Daoy (cell line): ENCODE measurements at places on chromosomes 16 and 17. TPM values are rescaled to one million over a fixed set of nuclear protein-coding genes. Genes with fewer than 3 reads are reported as not detected.

Gene KRT32
- 0.06 TPM in 2 replicates for total RNA-seq

Gene TBX2
- 1.4 and 1.6 TPM in 2 replicates for total RNA-seq

- no peak for DNase-seq
Measured at GRCh38 chr16:22352140-22352539, 22.3 kb downstream of the CDR2 start.

- DNase-seq: no peak
Measured at GRCh38 chr17:5115673-5116651, at the start of gene USP6. TSS of gene USP6 (plus strand) at chr17:5116032. CDS start at chr17:5130368, 14,336 bp downstream.

- no peak for DNase-seq
Measured at GRCh38 chr17:263773-264172, 82.3 kb upstream of the DOC2B start.

GRCh38 chr16:12753203-12754023 is 50.3 kb downstream of the CPPED1 start:
- no peak for DNase-seq

DNA sequence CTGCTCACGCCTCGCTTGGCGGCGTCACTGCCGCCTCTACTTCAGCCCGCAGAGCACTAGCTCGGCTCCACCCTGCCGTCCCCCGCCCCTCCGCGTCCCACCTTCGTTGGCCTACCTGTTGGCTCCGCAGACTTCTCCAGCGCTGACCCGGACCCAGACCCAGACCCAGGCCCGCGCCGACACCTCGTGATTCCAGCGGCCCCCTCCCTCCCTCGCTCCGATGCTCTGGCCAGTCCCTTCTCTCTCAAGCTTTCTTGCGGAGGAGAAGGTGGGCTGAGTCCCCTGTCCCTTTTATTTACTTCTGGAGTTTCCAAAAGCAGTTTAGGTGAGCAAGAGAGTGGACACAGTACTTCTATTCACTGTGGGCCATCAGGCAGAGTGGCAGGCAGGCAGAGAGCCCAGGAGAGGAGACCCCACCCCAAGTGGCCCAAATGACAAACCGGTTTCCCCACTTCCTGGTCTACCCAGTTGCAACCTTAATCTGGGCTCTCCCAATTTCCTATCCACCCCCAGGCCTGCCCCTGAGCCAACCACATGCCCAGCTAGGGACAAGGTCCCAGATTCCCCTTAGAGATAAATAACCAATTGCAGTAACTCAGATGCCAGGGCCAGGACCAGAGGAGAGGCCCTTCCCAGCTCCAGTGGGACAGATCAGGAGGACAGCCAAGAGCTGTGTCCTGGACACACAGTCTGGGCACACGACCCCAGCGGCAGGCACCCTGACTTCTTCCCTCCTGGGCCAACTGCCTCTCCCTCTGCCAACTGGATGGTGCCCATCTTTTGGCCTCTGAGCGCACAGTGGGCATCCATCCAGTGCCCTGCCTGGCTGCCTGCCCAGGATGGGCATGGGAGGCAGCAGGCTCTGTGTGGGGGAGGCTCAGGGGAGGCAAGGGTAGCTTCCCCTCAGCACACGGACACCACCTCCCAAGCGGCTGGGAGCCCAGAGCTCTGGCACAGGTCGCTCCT is 1.2 kb upstream of the SRCIN1 start:
- DNase-seq: no peak

- DNase-seq: peak; percentile 55
Measured at GRCh38 chr17:17414341-17414805, 62.4 kb upstream of the MED9 start.

- no peak for DNase-seq
Measured at GRCh38 chr16:24972608-24973220, 42.5 kb downstream of the ARHGAP17 start.

Gene SLC6A2
- total RNA-seq: not detected in 2 replicates

DNA sequence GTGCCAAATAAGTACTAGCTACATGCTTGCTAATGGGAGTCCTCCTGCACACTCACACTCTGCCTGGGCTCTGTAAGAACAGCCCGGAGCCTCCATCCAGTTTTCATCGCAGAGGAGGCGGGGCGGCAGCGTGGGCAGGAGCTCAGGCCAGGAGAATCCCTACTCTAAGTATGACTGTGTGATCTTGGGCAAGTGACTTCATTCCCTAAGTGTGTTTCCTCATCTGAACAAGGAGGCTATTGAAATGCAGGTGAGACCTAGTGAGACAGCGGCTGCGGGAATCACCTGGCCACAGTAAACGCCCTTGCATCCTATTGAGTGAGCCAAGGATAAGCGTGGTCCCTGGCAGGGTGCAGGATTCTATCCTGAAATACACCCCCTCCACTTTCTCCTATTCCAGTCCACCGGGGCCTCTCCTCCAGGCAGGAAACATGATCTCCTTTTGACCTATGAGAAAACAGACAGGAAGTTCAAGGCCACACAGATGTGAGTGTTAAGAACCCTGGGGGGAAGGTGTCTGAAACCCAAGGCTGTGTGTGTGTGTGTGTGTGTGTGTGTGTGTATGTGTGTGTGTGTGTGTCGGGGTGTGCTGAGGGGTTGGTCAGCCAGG is 5.2 kb upstream of the RAI1 start:
- DNase-seq: peak; percentile 59

DNA sequence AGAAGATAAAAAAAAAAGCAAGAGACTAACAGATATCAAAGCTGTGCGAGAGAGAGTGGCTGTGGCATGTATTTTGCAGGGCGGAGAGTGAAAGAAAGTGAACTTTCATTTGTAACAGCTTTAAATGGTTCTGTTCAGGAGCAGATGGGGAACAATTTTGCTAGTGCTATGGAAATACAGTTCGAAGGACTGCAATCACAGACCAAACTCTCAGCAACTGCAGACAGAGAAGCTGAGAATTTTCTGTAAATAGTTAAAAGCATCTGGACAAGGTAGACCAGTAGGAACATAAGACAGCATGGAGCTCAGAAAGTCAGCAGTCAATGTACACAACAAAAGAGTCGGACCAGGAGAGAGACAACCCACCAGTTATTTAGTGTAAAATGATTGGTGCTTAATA is 62.3 kb downstream of the TBX4 start:
- DNase-seq: no peak
